Fibroblast of lung (primary cell): ENCODE measurements at places on chromosomes 5 and 9. TPM values are rescaled to one million over a fixed set of nuclear protein-coding genes. Genes with fewer than 3 reads are reported as not detected.

The B4GALT1 gene
- 18.2 and 24.1 TPM in 2 replicates for total RNA-seq

The CCNI2 gene
- under 0.01 TPM in 1 of 2 replicates, not detected in the other for total RNA-seq

The PCDHGB3 gene
- total RNA-seq, result 3.1 and 5.8 TPM in 2 replicates

The IFNK gene
- total RNA-seq, result not detected in 2 replicates

The TMEM232 gene
- total RNA-seq, result 5.6 and 7.4 TPM in 2 replicates

The LCN10 gene
- total RNA-seq, result not detected in 2 replicates

The PCDHGB2 gene
- 3.1 and 4.6 TPM in 2 replicates for total RNA-seq

The TMC1 gene
- total RNA-seq, result 0.33 TPM in 1 of 2 replicates, not detected in the other

The KIF12 gene
- not detected in 2 replicates for total RNA-seq

The PCDHB7 gene
- 1.0 and 1.5 TPM in 2 replicates for total RNA-seq

The PROB1 gene
- 0.77 and 1.5 TPM in 2 replicates for total RNA-seq

The RAB3C gene
- total RNA-seq, result not detected in 2 replicates

The KIF20A gene
- 1.8 and 23.8 TPM in 2 replicates for total RNA-seq

The ZNF879 gene
- total RNA-seq, result 6.2 and 7.1 TPM in 2 replicates

The PLEKHG4B gene
- under 0.01 TPM in 1 of 2 replicates, not detected in the other for total RNA-seq

The CAPSL gene
- total RNA-seq, result 0.33 TPM in 1 of 2 replicates, not detected in the other

The PCDHGC3 gene
- total RNA-seq, result 59.0 and 63.4 TPM in 2 replicates

The ZNF483 gene
- 1.5 and 4.3 TPM in 2 replicates for total RNA-seq

The PTPN3 gene
- 1.3 and 2.3 TPM in 2 replicates for total RNA-seq

The RNF180 gene
- 2.6 and 2.8 TPM in 2 replicates for total RNA-seq

The TNC gene
- total RNA-seq, result 457 and 560 TPM in 2 replicates

The ANKRD18A gene
- total RNA-seq, result not detected in 2 replicates

The STK32A gene
- total RNA-seq, result 2.5 and 2.8 TPM in 2 replicates

The CCNJL gene
- 0.26 TPM in 1 of 2 replicates, not detected in the other for total RNA-seq

The PDZD2 gene
- under 0.01 and 0.33 TPM in 2 replicates for total RNA-seq

The SLC6A7 gene
- total RNA-seq, result not detected in 2 replicates

The SMIM32 gene
- total RNA-seq, result not detected in 2 replicates

The LCN12 gene
- total RNA-seq, result 0.17 TPM in 1 of 2 replicates, not detected in the other

The PDGFRB gene
- total RNA-seq, result 151 and 231 TPM in 2 replicates

The C5orf52 gene
- total RNA-seq, result not detected in 2 replicates

The RFESD gene
- total RNA-seq, result 3.1 and 4.8 TPM in 2 replicates

The PKD2L2 gene
- 0.26 TPM in 1 of 2 replicates, not detected in the other for total RNA-seq

The PCDHAC1 gene
- total RNA-seq, result 0.51 and 0.66 TPM in 2 replicates

The LHX3 gene
- not detected in 2 replicates for total RNA-seq

The CA9 gene
- total RNA-seq, result 0.17 and 0.26 TPM in 2 replicates

The OR1J2 gene
- 0.26 and 0.33 TPM in 2 replicates for total RNA-seq
